ENCODE measurements at places on chromosomes 1 and 21.
A peak's percentile ranks its signal among the peaks of the same experiment; 100 is the strongest.

- no peak for DNase-seq
Measured at GRCh38 chr1:78055565-78056132, 9.9 kb downstream of the GIPC2 start.

DNA sequence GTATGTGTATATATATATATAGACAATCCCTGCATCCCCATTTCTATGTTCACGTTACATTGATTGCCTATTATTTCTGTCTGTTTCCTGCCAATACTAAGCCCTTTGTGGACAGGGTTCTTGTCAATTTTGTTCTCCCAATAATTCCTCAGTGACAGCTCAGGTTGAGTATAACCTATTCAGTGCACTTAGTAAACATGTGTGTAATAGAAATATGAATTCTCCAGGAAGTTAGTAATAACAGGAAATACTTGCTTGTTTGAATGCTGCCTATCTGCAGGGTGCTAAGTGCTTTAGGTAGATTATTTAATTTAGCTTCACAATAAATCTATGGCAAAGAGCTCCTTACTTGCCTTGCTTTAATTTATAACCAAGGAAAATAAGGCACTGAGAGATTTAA lies 52.8 kb upstream of the PTGFR start:
- no peak for DNase-seq

- no peak for DNase-seq
Measured at GRCh38 chr1:164855716-164856329, 296.8 kb downstream of the PBX1 start.

DNA sequence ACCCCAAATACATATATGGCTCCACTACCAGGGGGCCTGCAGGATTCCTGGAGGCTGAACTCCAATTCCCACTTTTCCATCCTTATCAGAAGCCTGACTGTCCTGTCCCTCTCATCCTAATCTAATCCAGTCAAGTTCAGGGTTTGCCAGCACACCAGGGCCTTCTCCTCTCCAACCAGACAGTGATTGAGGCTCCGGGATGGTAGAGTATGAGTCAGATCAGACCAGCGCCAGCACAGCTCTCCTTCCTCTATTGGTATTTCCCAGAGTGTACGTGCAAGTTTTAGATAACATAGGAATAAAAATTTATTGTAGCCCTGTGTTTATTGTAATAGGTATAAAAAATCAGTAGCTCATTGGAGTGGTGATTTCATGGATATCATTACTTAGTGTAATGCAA lies 24.5 kb upstream of the RCSD1 start:
- no peak for DNase-seq

- no peak for DNase-seq
Measured at GRCh38 chr1:97038410-97038809, 316.8 kb downstream of the PTBP2 start.

- DNase-seq: no peak
Measured at GRCh38 chr1:168285521-168285790, 4.8 kb downstream of the TBX19 start.

- DNase-seq: no peak
Measured at GRCh38 chr1:33446590-33446989, 15.7 kb upstream of the PHC2 start.

DNA sequence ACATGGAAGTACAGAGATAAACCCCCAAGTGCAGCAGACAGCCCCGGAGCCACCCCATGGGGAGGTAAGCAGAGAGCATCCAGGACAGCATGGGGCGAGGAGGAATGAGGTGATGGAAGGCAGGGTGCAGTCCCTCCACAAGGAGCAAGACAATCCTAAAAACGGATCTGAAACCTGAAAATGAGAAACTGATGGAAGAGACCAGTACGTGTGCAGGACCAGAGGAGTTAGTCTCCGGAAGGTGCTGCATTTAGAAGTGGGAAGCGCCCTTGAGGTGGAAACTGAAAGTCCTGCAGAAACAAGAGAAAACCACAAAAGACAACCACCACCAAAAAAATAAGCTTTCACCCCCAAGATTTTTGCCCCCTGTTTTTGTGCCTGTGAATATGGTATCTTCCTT lies 17.4 kb upstream of the DDOST start:
- DNase-seq: peak; percentile 15

DNA sequence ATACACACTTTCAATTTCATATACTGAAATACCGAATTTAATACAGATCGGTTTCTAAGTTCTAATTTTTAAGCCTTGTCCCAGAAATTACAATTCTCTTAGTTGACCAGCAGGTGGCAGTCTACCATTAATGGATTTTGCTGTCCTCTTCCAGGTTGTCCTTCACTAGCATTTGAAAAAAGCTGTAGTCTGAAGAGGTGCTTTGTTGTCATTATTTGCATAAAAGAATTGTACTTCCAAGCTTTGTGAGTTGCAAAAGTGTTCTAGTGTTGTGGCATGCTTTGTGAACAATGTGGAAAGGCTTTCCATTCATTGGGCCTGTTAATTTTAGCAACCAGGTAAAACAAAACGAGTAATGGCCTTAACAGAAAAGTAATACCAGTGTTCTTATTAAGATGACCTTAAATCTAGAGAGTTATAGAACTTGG lies 193.6 kb downstream of the RPS6KC1 start:
- DNase-seq: peak; percentile 35

DNA sequence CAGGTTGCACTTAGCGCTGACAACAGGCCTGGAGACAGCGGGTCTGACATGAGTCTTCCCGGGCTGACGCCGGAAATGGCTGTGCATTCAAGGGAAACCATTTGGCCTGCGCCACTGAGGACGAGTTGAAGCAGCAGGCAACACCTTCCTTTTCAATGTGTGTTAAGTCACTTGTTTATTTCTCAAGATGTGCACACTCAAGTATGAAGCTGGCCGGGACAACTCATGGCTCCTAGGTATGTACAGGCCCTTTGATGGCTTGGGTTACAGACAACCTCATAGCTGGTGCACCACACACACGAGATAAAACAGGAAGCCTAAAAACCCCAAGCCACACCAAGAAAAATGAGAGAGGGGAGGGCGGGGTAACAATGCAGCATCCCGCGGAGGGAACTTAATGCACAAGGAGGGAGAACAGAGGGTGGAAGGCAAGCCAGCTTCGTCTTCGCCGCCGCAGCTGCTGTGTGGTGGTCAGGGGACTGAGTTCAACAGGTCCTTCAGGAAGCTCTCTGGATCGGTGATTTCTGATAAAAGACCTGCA lies 118.0 kb upstream of the IFFO2 start:
- DNase-seq: peak; percentile 73

- no peak for DNase-seq
Measured at GRCh38 chr1:157044326-157044725, 1.2 kb downstream of the ARHGEF11 start.

GRCh38 chr1:32159189-32159588 lies 20.3 kb upstream of the TXLNA start:
- no peak for DNase-seq

DNA sequence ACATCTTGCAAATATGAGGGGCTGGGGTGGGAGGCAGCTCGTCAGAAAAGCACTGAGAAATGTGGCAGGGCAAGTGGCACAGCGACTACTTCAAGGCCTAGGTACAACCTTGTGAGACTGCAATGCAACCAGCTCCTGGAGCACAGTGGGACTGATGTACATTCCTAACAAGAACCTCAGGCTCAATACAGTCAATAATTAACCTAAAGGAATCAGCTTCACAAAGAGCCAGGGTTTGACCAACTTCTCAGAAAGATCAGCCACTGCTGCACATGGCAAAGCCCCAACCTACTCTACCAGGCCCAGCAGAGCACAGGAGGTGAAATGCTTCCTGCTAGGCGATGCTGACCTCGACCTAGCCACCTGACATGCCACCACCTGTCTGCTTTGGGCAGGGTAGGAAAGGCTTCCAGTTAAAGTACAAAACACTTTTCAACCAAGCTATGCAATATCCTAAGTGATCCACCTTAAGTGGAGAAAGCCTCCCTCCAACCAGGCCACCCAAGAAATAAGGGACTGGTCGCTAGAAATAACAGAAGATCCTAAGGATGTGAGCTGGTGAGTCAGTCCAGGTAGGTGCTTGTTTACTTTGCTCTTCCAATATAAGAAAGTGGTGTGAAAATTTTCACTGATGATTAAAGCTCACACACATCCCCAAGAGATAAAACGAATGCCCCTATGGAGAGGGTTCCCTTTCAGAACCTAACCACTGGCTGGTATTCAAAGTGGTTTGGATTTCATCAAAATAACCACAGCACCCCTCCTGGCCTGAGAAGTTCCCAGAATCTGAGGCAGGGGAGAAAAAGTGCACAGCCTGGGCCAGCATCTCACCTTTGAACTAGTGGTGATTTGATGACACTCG lies 2.1 kb downstream of the RIPK4 start:
- no peak for DNase-seq

GRCh38 chr1:35564037-35564883 lies 6.7 kb downstream of the NCDN start:
- peak; percentile 81 for DNase-seq

GRCh38 chr1:11761988-11762406 lies at the start of gene C1orf167:
Gene C1orf167 (plus strand): TSS chr1:11762193. CDS start chr1:11764401, 2,208 bp downstream.
- DNase-seq: peak; percentile 39

DNA sequence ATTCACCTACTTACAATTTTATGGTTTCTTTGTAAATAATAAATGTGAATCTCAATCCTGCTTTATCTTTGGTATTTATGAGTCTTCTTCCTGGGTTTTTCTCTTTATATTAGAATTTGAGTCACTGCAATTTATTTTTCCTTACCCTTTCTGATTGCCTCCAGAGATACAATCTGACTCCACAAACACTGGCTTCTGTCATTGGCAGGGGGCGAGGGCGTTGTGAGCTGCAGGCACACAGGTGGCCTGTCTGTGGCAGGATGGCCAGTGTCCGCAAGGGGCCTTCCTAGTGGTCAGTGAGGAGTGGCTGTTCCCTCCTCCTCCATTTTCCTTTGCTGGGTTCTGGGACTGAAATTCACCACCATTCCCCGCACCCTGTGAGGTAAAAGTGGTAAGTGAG lies 2.0 kb upstream of the MTARC1 start:
- DNase-seq: no peak

GRCh38 chr1:218728898-218729565 lies 383.9 kb downstream of the TGFB2 start:
- no peak for DNase-seq

DNA sequence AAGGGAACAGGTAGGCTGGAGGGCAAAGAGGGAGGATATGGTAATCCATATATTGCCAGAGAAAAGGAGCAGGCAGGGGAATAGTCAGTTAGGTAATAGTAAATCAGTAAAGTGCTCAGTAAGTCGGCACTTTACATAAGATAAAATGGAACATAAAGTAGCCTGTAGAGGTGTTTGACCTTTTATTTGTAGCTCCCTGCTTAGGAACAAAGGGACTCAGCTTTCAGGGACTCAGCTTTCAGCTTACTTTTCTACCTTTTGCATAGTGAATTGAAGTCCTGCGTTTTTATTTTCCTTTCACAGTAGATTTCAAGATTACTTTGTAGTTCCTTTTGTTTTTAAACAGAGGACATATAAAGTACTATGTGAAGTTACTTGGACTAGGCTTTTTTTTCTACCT lies 87.3 kb downstream of the ITSN1 start:
- no peak for DNase-seq

- DNase-seq: peak; percentile 69
Measured at GRCh38 chr1:27618341-27619082, 14.6 kb upstream of the AHDC1 start.

DNA sequence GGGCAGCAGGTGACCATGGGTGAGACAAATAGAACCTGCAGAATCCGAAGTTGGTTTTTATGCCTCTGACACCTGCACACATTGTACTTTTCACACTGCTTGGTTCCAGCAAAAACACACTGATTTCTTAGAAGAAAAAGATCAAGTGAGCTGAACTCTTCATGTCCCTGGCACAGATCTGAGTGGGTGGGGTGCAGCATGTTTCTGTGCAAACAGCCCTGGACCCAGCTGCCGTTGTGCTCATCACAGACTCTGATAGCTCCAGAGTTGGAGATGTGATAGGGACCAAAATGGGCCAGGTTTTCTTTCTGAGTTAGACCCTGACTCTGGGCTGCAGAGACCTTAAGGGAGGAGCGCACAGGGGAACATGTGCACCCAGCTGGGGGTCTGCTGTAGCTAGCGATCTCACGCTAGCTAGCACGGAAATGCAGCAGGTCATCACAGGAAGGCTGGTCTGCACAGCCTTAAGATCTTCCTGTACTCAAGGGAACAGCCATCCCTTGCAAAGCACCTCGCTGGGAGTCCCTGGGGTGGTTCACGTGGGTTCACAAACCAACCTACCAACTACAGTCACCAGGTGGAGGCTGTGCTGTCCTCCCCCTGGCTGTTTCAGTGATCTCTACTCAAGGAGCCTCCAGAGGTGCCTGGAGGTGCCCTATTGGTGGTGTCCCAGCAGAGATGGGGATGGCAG lies 291.1 kb downstream of the PTPRU start:
- DNase-seq: no peak

DNA sequence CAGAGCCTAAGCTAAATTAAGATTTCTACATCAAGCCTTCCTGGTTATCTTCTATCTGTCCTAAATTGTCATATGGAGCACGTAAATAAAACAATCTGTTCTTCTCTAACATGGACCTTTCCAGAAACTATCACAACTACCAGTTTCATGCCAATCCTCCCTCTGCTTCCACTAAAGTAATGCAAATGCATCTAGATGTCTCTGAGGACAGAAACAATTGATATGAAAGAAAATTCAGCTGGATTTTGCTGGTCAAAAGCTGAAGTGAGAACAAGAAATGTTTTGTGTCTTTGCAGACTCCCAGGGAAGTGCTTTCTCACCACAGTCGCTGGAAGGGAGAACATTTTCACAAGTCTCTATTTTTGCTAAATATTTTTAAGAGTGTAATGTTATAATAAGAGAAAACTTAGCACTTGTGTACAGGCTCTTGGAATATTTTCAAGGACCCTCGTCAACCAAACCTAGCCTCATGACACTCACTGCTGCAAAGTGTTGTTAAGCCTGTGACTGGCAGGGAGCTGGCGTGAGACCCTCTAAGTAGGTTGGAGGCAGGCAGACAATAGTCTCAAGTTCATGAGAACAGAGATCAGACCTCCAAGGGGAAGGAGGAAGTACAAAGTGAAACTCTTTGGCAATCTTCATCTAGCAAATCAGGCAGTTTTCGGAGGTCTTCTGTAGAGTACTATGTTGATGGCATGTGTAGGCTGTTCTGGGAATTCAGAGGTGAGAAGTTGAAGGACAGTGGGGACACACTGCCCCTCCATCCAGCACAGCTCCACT lies 38.8 kb downstream of the DNASE2B start:
- DNase-seq: no peak

- DNase-seq: no peak
Measured at GRCh38 chr1:38027201-38028104, 14.9 kb downstream of the UTP11 start.

GRCh38 chr1:200899954-200900867 lies 5.5 kb downstream of the INAVA start:
- DNase-seq: no peak

- DNase-seq: no peak
Measured at GRCh38 chr1:230415405-230416132, 10.6 kb downstream of the PGBD5 start.

- no peak for DNase-seq
Measured at GRCh38 chr21:41634858-41635257, 126.9 kb upstream of the TMPRSS2 start.

- DNase-seq: no peak
Measured at GRCh38 chr1:236747311-236747985, 47.6 kb upstream of the MTR start.

GRCh38 chr1:11736746-11737639 lies 1.1 kb downstream of the AGTRAP start:
- peak; percentile 49 for DNase-seq

- no peak for DNase-seq
Measured at GRCh38 chr1:211424018-211424417, 67.9 kb downstream of the RD3 start.

All from CD4-positive, alpha-beta T cell treated with Interleukin-12 subunit alpha and Interleukin-12 subunit beta, for 1 hour (primary cell).